ENCODE measurements at places on chromosomes 1 and 21. TPM values are rescaled to one million over a fixed set of nuclear protein-coding genes. Genes with fewer than 3 reads are reported as not detected.

DNA sequence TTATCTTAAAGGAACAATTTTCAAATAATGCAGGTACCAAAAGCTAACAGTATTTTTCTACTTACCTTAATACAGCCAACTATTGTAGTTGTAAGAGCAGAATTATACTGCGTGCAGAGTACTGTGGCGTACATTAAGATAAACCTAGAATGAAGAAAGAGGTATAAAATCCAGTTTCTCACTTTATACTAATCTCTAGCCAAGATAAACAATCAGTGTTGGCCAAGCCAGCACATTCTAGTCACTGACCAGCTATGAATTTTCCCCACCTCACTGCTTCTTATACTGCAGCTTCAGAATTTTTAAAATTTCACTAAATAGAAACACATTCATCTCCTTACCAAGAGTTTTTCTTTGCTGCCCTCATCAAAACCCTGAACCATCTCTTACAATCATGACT lies 33.6 kb downstream of the SLC35D1 start:
- no peak for DNase-seq

- DNase-seq = no peak
Observed at GRCh38 chr1:153698923-153699714, 20.6 kb downstream of the NPR1 start.

DNA sequence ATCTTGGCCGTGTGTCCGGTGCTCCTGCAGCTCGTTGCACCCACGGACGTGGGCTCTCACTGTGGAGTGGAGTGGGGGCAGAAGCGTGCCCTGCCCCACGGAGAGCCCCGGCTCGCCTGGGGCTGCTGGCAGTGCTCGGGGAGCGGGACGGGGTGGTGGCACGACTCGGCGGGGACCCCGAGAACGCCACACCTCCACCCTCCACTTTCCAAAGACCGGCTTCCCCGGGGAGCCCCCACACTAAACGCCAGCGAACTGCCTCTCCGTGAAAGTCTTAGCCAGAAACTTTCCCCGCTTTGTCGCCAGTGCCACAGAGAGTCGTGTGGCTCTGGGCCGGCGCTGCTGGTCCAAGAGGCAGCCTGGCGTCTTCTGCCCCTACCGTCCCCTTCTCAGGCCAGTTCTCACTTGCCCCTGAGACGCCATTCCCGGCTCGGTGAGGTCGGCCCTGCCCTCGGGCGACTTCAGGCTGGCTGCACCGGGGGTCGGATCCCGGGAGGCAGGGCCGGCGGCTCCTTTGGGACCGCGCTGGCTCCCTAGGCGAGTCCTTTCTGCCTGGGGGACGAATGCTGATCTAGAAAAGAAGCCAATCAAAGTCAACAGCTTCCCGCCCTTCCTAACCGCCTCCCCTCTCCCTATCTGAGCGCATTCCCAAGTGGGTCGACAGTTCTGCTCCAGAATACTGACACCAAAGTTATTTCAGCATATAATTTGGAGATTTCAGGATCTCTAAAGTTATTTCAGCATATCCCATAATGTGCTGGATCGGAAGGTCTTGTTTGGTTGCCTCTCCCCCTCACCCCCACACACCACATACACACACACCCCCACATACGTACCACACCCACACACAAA lies 2.6 kb upstream of the SAMD13 start:
- peak; percentile 78 for DNase-seq

GRCh38 chr1:66388913-66389312 lies 145.0 kb upstream of the SGIP1 start:
- DNase-seq = no peak

DNA sequence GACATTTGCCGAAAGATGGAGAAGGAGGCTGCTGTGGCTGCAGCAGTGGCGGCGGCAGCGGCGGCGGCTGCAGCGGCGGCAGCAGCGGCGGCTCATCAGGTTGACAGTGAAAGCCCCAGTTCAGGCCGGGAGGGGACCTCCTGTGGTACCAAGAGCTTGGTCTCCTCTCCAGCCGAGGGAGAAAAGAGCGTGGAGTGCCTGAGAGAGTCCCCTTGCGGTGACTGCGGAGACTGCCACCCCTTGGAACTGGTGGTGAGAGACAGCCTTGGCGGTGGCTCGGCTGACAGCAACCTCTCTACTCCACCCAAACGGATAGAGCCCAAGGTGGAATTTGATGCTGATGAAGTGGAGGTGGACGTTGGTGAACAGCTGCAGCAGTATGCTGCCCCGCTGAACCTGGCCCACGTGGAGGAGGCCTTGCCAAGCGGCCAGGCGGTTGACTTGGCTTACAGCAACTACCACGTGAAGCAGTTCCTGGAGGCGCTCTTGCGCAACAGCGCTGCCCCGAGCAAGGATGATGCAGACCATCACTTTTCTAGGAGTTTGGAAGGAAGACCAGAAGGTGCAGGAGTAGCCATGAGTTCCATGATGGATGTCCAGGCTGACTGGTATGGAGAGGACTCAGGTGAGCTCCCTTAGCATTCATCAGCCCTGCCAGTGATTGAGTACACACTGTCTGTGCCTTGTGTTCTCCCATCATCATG lies 6.3 kb downstream of the ZBTB8B start:
- no peak for DNase-seq

DNA sequence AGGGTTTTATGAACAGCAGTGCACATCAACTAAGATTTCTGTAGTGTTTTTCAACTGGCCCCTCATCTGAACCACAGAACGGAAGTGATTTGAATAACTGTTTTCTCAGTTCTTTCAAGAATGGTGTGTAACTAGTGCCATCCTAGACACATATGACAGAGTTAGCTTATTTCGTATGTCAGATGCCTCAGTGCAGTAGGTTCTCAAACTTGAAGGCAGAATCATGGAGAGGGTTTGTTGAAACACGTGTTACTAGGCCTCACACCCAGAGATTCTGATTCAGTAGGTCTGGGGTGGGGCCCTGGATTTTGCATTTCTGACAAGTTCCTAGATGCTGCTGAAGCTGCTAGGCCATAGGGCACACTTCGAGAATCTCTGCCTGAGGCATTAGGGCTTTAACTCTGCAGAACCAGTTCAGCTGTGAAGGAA lies 49.0 kb downstream of the SCCPDH start:
- no peak for DNase-seq

DNA sequence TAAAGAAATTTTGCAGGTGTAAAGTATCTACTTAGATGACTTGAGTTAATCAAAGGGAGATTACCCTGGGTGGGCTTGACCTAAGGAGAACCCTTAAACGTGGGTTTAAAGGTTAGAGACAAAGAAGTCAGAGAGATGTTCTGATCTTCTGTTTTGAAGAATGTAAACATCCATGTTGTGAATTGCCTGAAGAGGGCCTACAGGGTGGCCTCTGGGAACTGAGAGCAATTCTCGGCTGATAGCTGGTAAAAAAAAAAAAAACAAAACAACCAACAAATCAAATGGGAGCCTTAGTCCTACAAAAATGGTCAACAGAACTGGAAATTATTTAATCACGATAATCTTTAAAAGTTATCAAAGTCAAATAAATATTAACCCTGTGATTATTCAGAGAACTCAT lies 89.4 kb upstream of the BCL10 start:
- DNase-seq = no peak

DNA sequence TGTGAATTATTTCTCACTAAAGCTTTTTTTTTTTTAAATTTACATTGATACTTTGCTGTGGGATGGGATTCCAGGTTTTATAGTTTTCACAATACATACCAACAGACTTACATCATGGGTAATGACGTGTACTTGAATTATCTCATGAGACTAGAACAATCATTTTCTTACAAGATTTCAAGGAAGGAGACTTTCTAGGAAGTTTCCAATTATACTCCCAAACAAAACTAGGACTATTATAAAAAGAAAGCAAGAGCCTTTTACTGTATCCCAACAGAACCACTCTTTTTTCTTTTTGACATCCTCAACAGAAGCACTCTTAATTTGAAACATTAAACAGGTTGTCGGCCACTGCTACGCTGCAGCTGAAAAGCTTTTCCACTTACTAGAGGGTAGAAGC lies 48.7 kb downstream of the TESK2 start:
- DNase-seq = no peak

DNA sequence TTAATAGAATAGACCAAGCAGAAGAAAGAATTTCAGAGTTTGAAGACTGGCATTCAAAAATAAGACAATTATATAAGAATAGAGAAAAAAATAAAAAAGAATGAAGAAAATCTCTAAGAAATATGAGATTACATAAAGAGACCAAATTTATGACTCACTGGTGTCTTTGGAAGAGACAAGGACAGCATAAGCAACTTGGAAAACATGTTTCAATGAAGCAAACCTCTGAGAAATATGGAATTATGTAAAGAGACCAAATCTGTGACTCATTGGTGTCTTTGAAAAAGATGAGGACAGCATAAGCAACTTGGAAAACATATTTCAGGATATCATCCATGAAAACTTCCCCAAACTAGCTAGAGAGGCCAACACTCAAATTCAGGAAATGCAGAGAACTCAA lies 60.4 kb upstream of the LYPLAL1 start:
- no peak for DNase-seq

DNA sequence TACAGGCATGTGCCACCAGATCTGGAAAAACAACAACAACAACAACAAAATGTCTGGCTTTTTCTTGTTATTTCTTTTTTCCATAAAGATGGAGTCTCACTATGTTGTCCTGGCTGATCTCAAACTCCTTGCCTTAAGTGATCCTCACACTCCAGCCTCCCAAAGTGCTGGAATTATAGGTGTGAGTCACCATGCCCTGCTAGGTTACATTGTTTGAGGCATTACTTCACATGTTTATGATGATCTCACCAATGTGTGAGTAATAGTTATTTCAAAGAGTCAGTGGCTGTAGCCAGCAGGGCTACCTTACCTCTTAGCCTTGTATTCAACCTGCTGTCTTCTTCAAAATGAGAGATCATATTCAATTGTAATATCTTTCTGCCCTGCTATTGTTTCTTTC lies 445.7 kb downstream of the AMY1C start:
- DNase-seq = no peak

DNA sequence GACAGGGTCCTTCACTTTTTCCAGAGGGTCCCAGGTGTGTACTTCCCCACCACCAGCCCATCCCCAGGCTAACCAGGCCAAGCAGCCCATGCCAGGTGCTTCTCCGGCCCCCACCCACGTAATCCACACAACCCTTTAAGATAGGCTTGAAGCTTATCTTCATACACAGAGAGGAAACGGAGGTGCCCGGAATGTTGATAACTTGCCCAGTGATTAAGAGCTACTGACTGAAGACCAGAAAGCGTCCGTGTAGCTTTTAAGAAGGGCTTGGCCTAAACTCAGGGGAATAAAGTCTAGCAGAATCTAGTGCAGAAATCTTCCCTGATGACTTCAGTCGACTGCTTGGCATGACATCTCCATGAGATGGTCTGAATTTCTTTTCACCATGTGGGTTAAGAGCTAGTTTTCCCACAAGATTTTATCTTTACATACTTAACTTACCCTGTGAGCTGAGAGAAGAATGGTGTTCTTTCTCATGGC lies 138.7 kb downstream of the GALNT2 start:
- no peak for DNase-seq

Gene C1QB
- 217 TPM for total RNA-seq

Gene RGS1
- total RNA-seq = 82.0 TPM

Gene DSCAM
- not detected for total RNA-seq

Gene CHIT1
- 0.96 TPM for total RNA-seq

Gene GNAT2
- not detected for total RNA-seq

Gene SAMD13
- 35.9 TPM for total RNA-seq

Gene AMY1C
- total RNA-seq = not detected

Gene SLC5A9
- 0.73 TPM for total RNA-seq

Gene NIBAN1
- total RNA-seq = 6.5 TPM

Gene RIMS3
- total RNA-seq = 6.9 TPM

Gene PLPPR4
- 0.17 TPM for total RNA-seq

All from mucosa of descending colon (tissue), 3 donors.